Right renal pelvis (tissue), 4 donors: ENCODE measurements at places on chromosomes 4 and X.

DNA sequence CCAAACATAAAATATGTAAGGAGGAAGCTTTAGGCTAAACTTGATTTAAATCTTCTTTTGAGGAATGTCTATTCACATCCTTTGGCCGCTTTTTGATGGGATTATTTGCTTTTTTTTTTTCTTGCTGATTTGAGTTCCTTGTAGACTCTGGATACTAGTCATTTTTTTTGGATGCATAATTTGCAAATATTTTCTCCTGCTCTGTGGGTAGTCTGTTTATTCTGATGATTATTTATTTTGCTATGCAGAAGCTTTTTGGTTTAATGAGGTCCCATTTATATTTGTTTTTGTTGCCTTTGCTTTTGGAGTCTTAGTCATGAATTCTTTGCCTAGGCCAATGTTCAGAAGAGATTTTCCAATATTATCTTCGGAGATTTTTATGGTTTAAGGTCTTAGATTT is 144.9 kb downstream of the MAGEC2 start:
- DNase-seq, result no peak

DNA sequence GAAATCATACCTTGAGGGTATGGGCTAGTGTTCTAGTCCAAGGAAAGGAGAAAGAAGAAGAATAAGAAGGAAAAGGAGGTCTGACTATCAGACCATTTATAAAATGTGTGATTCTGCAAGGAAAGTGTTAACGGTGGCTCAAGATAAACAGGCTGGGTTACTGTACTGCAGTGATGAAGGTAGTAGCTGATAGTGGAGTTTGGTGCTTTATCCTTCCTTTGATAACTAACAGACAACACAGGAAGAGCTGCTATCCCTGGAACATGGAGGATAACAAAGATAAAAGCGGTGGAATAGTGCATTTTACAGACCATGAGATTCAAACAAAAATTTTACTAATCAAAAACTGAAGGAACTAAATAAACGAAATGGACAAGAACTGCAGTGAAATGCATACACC is 2.6 kb downstream of the UNC5C start:
- DNase-seq, result no peak

DNA sequence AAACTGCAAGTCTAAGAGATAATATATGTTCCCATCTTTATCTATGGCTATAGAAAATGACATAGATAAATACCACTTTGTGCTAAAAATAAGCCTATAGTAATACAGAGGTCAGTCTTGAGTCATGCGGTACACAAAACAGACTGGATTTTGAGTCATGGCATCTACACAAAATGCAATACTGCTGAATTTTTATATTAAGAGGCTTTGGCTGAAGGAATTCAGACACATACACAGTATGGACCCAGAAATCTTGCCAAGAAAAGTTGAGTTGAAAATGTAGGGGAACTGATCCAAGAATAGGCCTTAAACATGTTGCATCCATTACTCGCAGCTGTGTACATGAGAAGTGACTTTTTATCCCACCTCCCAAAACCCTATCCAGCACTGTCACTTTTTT is 184.4 kb downstream of the TENM3 start:
- DNase-seq, result no peak

GRCh38 chr4:85067342-85067741 is 100.9 kb upstream of the WDFY3 start:
- DNase-seq, result no peak

DNA sequence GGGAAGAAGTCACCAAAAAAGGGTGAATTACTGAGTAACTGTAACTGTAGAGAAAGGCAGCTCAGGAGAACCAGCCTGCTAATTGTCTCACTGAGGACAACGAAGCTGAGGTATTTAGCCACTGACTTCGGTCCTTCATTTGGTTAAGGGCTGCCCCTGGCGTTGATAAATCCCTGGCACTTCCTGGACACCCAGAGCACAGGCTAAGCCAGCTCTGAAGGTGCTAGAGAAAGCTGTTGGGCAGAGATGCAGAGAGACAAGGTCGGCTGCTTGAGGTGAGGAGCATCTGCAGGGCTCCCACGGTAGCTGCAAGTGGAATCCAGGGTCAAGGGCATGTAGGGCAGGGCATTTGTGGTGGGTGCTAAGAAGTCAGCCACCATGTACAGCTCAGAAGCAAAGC is 33.4 kb upstream of the AP1S2 start:
- no peak for DNase-seq

GRCh38 chr4:83364312-83364711 is 29.7 kb upstream of the HPSE start:
- DNase-seq, result no peak

DNA sequence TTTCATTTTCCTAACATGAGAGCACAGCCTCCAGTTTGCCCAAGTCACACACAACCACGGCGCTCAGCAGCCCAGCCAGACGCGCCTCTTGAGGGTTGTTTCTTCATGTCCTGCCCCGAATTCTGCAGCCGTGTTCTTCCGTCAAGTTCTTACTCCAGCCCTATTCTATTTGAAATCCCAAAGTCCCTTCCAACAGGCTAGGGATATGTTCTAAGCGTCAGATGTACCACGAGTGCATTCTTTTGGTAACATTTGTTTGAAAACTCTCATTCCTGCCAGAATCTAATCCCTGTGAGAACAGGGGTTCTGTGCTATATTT is 23.1 kb downstream of the ACSL1 start:
- DNase-seq, result no peak

- DNase-seq, result no peak
Measured at GRCh38 chrX:68703846-68704245, 56.4 kb downstream of the STARD8 start.

GRCh38 chr4:182711211-182711610 is 206.0 kb downstream of the DCTD start:
- no peak for DNase-seq

DNA sequence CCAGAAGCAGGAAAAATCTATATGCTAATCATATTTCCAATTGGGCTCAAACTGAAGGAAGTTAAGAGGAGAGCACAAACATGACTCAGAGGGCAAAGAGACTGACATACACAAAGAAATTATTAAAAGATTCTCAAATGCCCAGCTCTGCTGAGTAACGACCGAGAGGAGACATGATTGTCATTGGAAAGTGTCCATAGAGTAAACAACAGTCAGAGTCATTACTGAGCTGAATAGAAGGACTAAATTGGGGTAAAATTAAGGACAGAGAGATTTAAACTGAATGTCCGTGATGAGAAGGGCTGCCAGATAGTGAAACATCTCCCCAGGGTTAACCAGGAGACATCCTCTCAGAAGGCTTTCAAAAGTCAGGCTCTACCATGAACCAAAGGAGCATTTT is 111.2 kb upstream of the GALNT7 start:
- no peak for DNase-seq

- no peak for DNase-seq
Measured at GRCh38 chr4:122806981-122807679, 19.5 kb upstream of the FGF2 start.

GRCh38 chrX:18725310-18725943 is 18.0 kb downstream of the PPEF1 start:
- no peak for DNase-seq

GRCh38 chrX:119272882-119273419 is 36.9 kb downstream of the PGRMC1 start:
- DNase-seq, result no peak

DNA sequence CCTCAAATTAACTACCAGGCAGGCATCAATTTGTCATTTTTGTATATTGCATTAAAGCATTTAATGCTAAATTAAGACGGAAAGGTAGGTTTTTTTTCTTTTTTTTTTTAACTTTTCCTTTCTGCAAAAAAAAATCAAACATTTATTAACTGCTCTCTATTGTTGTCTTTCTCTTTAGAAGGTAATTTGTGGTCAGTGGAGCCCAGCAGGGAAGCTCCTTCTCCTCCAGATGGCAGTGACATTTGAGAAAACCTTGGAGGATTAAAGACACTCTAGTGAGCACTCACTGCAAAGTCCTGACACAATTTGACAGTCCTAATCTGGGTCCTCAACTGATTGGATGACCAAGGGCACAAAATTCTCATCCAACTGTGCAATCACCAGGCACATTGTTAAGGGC is 102.4 kb downstream of the SLIT2 start:
- no peak for DNase-seq

DNA sequence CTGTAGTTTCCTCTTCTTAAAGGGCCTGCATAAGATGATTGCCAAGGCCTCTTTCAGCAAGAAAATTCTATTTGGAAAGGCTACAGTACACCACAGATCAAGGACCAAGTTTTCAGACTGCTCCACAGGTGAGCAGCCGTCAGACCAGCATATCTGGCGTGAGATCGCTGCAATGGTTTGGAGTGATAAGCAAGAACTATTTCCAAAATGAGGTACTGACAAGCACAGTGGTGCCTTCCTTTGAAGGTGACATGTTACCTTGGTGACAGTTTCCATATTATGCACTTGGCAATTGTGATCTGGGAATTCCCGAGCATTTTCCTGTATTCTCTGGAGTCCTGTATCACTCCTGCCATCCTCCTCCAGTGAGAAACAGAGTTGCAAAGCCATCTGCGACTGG is 7.3 kb upstream of the TMEM150C start:
- DNase-seq, result no peak

DNA sequence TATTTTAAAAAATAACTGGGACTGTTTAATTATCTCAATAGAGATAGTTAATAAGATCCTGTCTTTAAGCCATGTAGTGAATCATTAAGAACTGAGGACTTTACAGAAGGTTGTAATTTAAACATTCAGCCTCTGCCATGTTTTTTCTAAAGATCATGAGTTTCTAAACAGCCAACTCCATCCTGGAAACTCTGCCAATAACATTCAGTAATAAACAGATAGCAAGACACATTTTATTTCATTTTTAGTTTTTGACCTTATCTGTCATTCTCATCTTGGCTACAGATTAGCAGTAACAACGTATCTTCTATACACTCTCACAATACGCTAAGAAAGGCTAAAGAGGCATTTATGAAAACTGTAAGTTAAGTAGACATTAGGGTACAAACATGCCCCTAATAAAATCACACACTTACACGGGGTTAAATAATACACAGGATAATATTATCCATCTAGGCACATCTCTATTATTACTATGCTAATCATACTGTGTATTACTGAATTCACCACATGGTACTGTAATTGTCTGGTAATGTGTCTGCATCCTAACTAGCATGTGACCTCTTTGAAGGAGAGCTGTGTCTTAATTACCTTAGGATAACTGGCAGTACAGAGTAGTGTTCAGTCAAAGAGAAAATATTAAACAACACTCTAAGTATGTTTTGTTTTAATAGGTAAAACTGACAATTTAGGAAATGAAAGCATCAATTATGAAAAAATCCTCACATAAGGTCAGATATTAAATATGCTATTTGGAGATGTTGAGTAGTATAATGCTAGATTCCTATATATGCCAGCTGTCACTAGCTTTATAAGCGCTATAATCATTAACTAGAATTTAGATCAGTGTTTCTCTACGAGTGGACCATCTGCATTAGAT is 122.4 kb upstream of the NAP1L5 start:
- DNase-seq, result no peak

DNA sequence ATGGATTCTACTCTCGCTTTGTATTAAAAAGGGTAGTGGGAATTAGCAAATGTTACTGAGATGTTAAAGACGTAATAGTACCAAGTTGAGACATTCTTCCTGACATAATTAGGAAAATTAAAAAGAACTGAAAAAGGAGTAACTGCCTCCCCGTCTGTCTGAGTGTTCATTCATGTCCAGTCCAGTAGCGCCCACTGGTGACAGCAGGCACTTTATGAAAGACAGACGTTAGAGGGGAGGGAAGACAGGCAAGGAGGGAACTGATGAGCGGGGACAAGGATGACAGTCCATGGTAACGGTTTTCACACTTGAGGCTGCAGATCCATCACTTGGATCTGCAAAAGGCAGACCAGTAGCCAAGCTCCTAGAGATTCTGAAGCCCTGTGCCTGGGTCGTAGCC is 326.7 kb downstream of the STK32B start:
- no peak for DNase-seq

DNA sequence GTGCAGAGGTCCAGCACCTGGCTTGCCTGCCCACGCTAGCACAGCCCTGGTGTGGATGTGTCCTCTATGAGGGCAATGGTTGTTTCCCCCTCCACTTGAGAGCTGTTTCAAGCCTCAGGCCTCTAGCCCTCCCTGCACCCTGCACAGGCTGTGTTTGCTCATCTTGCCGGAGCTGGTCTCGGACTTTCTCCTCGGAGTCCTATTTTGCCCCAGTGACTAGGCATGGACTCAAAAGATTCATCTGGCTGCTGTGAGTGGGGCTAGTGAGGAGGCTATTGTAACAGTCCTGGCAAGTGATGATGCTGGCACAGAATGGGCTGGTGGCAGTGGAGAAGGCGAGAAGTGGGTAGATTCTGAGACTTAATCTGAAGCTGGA is 5.8 kb downstream of the FOXP3 start:
- DNase-seq, result no peak

GRCh38 chr4:60396341-60397049 is 803.6 kb upstream of the ADGRL3 start:
- DNase-seq, result no peak

DNA sequence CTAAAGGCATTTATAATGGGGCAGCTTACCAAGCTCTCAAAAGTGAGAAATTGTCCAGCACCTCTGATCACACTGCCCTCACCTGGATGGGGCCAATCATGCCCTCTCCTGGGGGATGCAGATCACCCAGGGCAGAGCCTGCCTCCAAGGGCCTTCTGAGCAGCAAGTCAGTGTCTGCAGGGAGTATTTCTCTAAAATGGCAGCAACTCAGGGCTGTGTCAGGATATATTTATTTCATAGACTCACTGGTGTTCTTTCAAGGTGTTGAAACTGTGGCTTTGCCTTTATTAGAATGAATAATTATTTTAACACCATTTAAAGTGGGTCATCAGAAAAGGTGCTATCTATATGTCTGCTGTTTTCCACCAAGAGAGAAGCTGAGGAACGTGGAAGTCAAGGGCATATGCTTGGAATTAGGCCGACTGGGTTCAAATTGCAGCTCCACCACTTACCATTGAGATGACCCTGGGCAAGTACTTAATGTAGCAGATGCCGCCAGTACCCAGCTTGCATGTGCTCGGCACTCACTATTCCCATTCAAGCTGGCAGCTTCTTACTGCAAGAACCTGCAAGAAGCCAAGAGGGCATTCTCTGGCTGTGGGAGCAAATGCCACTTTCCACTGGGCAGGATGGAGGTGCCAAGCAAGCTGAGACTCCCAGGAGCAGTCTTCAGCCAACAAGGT is 590.0 kb downstream of the BCOR start:
- no peak for DNase-seq

GRCh38 chrX:135982860-135983259 is 2.4 kb upstream of the SLC9A6 start:
- DNase-seq, result no peak

DNA sequence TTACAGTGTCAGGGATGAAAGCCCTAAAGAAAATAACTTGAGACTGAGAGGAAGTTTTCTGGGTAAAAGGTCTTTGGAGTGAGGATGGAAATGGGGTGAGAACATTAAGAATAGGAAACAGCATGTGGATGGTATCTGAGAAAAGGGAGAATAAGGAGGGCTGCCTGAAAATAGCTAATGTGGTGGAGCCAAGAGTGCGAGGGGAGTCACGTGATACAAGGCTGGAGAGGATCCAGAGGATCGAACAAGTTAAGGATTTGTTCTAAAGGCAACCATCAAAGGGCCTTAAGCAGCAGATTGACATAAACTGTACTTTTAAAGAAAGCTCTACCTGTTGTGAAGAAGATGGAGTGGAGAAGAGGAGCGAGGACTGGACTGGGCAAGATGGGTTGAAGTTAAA is 347.4 kb upstream of the AGA start:
- DNase-seq, result no peak
